Type B pancreatic cell (in vitro differentiated cells): ENCODE measurements at places on chromosomes 7 and 10.

GRCh38 chr10:131841131-131841660 is 59.6 kb upstream of the PPP2R2D start:
- peak; percentile 53 for DNase-seq

DNA sequence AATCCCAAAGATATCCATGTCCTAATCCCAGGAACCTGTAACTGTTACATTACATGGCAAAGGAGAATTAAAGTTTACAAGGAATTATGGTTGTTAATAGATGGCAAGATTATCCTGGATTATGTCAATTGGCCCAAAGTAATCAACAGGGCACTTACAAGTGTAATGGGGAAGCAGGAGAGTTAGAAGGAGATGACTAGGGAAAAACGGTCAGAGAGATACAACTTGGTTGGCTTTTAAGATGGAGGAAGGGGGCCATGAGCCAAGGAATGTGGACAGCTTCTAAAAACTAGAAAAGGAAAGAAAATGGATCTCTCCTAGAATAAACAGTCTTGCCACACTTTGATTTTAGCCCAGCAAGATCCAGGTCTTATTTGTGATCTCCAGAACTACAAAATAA is 3.3 kb downstream of the JMJD1C start:
- DNase-seq, result no peak

GRCh38 chr10:13871011-13871410 is 284.2 kb downstream of the PRPF18 start:
- no peak for DNase-seq

DNA sequence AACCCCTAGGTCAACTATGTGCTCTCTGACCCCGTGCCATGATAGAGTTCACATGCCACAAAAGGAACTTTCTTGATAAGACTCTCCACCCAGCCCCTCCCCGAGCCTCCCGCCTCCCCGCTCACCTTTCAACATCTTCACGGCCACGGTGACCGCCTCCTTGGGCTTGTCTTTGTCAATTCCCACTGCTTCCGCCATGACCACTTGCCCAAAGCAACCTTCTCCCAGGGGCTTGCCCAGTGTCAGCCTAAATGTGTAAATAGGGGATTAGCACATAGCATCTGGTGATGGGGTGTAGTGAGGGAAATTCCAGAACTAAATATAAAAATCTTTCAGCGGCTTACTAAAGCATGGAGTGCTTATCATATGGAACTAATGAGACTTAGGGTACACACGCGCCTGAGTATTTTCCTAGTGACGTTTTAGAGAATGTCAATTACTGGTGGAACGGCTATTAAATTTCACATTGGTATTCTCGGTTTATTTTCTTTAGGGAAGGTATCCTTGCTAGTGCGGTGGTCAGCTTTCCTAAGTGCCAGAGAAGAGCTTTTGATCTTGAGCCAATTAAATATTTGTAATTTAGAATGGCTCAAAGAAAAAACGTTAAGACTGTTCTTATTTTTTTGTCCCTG is 97.4 kb downstream of the FGFR2 start:
- no peak for DNase-seq

GRCh38 chr7:30970594-30971094 is 6.9 kb downstream of the GHRHR start:
- no peak for DNase-seq

DNA sequence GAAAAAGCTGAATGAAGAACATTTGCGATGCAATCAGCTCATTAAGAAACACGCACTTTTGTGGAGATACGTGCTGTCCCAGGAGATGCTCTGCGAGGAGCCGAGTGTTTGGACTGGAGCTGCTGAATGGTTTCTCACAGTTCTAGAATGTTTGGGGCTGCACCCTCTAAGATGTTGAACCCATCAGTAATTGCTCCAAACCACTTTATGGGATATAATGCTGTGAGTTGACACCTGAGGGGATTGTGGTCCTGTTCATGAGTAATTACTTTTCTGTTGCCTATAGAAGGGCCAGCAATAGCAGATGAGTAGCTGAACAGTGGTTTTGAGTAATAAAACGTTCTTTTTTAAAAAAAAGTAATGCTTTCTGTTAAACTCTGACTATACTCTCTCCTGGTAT is 63.1 kb downstream of the IKZF1 start:
- DNase-seq, result no peak

- no peak for DNase-seq
Measured at GRCh38 chr7:132130497-132130896, 445.8 kb downstream of the PLXNA4 start.
